ENCODE measurements at places on chromosomes 7 and 10. TPM values are rescaled to one million over a fixed set of nuclear protein-coding genes. Genes with fewer than 3 reads are reported as not detected.
A peak's percentile ranks its signal among the peaks of the same experiment; 100 is the strongest.

DNA sequence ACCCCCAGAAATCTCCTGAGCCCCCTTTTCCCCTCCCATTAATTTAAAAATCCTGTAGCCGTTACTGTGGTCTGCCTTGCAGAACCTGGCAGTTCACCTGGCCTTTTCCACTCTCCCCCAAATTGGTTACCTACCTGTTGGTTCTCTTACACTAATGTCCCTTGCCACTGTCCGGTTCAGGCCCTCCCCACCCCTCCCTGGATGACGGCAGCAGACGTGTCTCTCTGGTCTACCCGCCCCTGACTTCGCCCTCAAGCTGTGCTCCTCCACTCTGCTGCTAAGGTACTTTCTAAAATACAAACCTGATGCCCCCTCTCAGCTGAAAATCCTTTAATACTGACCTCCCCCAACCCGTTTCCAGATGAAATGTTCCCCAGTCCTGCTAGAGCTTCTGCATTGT lies 15.6 kb upstream of the SH3PXD2A start:
- no peak for DNase-seq
- H3K27me3 ChIP-seq, result no peaks in the 10 kb centered on the region
- no peak overlapping the region for H3K4me3 ChIP-seq
- H3K36me3 ChIP-seq, result no peaks in the 10 kb centered on the region
- H3K27ac ChIP-seq, result no peak overlapping the region

DNA sequence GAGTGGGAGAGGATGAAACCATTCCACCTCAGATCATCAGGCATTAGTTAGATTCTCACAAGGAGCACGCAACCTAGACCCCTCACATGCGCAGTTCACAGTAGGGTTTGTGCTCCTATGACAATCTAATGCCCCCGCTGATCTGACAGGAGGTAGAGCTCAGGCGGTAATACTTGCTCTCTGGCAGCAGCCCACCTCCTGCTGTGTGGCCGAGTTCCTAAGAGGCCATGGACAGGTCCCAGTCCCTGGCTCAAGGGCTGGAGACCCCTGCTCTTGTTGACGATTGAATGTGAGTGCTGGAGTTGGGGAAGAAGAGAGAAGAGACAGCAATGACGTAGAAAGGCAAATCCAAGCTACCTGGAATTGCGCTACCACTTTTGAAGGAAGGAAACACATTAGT lies 267.2 kb downstream of the TFEC start:
- no peak overlapping the region for H3K27ac ChIP-seq
- no peaks in the 10 kb centered on the region for H3K36me3 ChIP-seq
- no peak for DNase-seq

DNA sequence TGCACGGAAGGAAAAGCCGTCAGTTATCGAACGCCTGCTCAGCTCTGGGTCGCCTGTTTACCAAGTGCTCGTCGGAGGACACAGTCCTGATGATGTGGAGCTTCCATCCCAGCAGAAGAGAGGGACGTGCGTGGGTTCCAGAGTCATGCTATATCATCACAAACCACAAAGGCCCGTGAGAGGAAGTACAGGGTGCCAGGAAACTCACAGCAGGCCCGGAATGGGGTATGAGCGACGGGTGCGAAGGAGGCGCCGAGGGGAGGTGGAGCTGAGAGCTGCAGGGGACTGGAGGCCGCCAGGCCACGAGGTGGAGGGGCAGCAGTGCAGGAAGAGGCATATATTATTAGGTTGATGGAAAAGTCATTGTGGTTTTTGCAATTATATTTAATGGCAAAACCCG lies 102.5 kb downstream of the ACTR3B start:
- no peak overlapping the region for H3K4me3 ChIP-seq
- no peak for DNase-seq
- no peaks in the 10 kb centered on the region for H3K4me1 ChIP-seq
- no peaks in the 10 kb centered on the region for H3K27me3 ChIP-seq
- no peak overlapping the region for H3K27ac ChIP-seq

GRCh38 chr7:23222439-23223030 lies 24.0 kb upstream of the GPNMB start:
- no peak overlapping the region for H3K27ac ChIP-seq
- H3K4me3 ChIP-seq, result no peak overlapping the region
- no peaks in the 10 kb centered on the region for H3K27me3 ChIP-seq
- H3K4me1 ChIP-seq, result no peaks in the 10 kb centered on the region
- DNase-seq, result no peak

DNA sequence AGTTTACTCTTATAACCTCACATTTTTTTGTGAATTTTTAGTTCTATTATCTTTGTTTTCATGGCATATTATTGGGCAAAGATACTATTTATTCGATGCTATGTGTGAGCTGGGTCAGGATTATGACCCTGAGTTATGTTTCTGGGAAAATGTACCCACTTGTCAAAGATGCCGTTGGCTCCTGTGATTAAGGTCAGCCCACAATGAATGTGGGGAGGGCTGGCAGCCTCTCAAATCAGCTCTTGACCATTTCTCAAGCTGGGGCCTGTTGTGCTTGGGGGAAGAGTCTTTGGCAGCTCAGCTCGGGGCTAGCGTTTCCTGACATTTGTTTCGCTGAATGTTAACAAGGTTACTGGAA lies 97.5 kb downstream of the TCF7L2 start:
- H3K27me3 ChIP-seq, result no peaks in the 10 kb centered on the region
- H3K4me1 ChIP-seq, result peaks cover 84% of the 10 kb centered on the region
- peak overlapping the region; percentile 96 for H3K27ac ChIP-seq
- no peak for DNase-seq
- no peaks in the 10 kb centered on the region for H3K36me3 ChIP-seq
- H3K4me3 ChIP-seq, result no peak overlapping the region

GRCh38 chr7:101137651-101138212 lies 10.8 kb downstream of the SERPINE1 start:
- H3K27me3 ChIP-seq, result no peaks in the 10 kb centered on the region
- peak overlapping the region; percentile 87 for H3K27ac ChIP-seq
- DNase-seq, result peak; percentile 63
- H3K4me3 ChIP-seq, result no peak overlapping the region
- peaks cover 35% of the 10 kb centered on the region for H3K36me3 ChIP-seq
- H3K4me1 ChIP-seq, result peaks cover 15% of the 10 kb centered on the region

DNA sequence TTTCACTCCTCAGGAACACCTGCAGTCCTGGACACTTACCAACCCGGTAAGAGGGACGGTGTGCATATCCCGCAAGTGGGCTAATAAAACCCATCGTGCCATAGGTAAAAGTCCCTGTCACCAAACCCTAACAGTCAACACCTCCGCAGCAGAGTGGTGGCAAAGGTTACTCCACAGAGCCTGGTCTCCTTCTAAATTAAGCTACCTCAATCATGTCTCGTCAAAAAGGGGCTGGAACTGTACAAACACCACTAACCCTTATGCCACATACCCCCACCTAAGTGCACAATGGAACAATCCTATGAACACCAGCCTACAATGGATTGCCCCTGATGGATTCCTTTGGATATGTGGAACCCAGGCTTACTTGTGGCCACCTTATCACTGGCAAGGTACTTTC lies 9.6 kb upstream of the AKR1B1 start:
- DNase-seq, result no peak
- no peak overlapping the region for H3K4me3 ChIP-seq
- H3K4me1 ChIP-seq, result no peaks in the 10 kb centered on the region
- no peak overlapping the region for H3K27ac ChIP-seq
- H3K27me3 ChIP-seq, result no peaks in the 10 kb centered on the region
- no peaks in the 10 kb centered on the region for H3K36me3 ChIP-seq

DNA sequence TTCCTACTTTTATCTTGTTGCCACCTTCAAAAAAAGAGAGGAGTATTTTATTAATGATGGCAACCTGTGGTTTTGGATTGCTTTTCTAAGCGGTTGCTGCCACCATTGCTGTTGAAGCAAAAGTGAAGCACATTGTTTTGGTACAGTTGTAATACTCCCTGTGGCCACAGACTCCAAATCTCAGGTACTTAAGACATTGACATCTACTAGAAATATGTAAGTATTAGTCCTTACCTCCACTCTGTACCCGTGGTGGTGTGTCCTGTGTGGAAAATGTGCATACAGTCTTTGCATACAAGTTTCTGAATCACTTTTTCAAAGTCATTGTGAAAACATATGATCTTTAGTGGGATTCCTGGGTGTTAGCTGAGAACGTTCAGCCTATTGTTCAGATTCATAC lies 85.7 kb downstream of the ANLN start:
- no peak overlapping the region for H3K4me3 ChIP-seq
- no peak for DNase-seq
- no peaks in the 10 kb centered on the region for H3K36me3 ChIP-seq
- H3K27ac ChIP-seq, result no peak overlapping the region

- no peaks in the 10 kb centered on the region for H3K36me3 ChIP-seq
- no peak overlapping the region for H3K4me3 ChIP-seq
- no peaks in the 10 kb centered on the region for H3K4me1 ChIP-seq
- H3K27ac ChIP-seq, result no peak overlapping the region
- no peak for DNase-seq
These were observed 362.7 kb downstream of the REEP3 start for GRCh38 chr10:63883861-63884260.

DNA sequence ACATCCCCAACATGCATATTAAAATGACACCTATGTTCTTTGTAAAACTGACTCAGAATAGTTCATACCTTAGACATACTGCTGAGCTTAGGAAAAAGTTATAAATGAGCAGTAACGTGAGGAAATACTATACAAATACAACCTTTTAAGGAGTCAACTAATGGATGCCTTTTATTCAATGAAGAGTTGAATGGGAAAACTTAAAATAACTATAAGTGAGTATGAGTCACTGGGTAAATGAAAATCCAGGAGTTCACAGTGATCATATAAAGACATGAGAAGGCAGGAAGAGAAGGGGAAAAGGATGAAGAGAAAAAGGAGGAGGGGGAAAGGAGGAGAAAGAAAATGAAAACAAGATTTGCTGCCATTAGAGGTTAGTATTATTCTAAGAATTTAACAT lies 157.8 kb upstream of the PCDH15 start:
- no peak for DNase-seq
- H3K4me3 ChIP-seq, result no peak overlapping the region
- H3K27ac ChIP-seq, result no peak overlapping the region
- no peaks in the 10 kb centered on the region for H3K4me1 ChIP-seq

DNA sequence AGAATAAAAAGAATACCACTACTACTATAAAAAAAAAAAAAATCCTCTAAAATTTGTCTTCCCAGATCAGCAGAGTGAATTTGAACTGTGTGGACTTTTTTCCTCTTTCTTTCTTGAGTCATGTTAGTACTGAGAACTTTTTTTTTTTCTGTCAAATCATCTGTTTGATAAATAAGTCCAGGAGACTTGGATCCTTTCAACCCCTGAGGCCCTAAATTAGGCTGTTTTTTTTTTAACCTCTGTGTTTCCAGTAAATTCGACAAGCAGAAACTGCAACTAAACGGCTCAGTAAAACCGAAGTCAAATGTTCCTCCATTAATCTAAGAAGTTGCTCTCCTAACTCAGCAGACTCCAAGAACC lies 2.7 kb downstream of the MAP3K8 start:
- H3K36me3 ChIP-seq, result peaks cover 45% of the 10 kb centered on the region
- H3K4me1 ChIP-seq, result peaks cover 6% of the 10 kb centered on the region
- H3K27ac ChIP-seq, result peak overlapping the region; percentile 99
- no peaks in the 10 kb centered on the region for H3K27me3 ChIP-seq
- H3K4me3 ChIP-seq, result peak overlapping the region; percentile 90

DNA sequence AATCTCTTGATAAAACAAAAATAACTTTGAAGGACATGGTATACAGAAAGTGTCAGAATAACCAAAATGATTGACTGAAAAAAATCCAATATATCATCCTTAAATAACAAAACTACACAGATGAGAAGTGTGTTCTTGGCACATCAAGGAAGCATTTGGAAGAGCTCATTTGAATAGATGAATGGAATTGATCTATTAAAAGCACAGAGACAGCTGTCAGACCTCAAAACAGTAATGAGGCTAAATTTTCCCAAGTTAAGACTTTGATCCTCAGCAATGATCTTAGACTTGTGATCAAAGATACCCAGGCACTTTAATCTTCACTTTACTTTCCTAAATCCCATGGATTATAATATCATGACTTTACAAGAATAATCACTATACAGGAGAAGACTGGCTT lies 395.4 kb upstream of the NFE2L3 start:
- H3K27me3 ChIP-seq, result no peaks in the 10 kb centered on the region
- peaks cover 12% of the 10 kb centered on the region for H3K4me1 ChIP-seq
- no peak overlapping the region for H3K4me3 ChIP-seq

DNA sequence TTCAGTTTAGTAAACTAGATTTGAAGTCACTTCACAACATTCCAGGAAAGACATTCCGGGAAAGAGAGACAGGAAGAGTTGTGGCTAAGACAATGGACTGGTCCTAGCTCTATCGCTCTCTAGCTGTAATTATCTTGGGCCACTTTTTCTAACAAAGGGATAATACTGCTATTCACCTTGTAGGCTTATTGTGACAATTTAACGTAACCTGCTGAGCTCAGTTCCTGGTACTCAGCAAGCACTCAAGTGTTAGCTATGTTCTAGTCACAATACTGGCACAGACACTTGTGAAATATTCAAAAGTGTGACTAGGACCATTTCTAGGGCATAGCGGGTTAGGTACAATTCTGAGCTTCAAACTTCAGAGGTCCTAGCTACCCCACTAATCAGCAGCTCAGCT lies 12.0 kb upstream of the NRCAM start:
- H3K36me3 ChIP-seq, result peaks cover 3% of the 10 kb centered on the region
- no peak overlapping the region for H3K4me3 ChIP-seq
- no peak overlapping the region for H3K27ac ChIP-seq
- no peak for DNase-seq

- H3K27ac ChIP-seq, result no peak overlapping the region
- no peak for DNase-seq
- no peaks in the 10 kb centered on the region for H3K36me3 ChIP-seq
- H3K27me3 ChIP-seq, result no peaks in the 10 kb centered on the region
- no peak overlapping the region for H3K4me3 ChIP-seq
- H3K4me1 ChIP-seq, result no peaks in the 10 kb centered on the region
These were observed 11.8 kb upstream of the RRP12 start for GRCh38 chr10:97412891-97413304.

GRCh38 chr7:20330928-20331909 lies 519 bp downstream of the ITGB8 start:
- no peak for DNase-seq
- H3K27ac ChIP-seq, result peak overlapping the region; percentile 83
- H3K27me3 ChIP-seq, result no peaks in the 10 kb centered on the region
- no peaks in the 10 kb centered on the region for H3K4me1 ChIP-seq

GRCh38 chr7:13139436-13139835 lies 452.0 kb downstream of the ARL4A start:
- H3K27ac ChIP-seq, result no peak overlapping the region
- DNase-seq, result no peak
- H3K4me3 ChIP-seq, result no peak overlapping the region
- no peaks in the 10 kb centered on the region for H3K36me3 ChIP-seq
- no peaks in the 10 kb centered on the region for H3K27me3 ChIP-seq

GRCh38 chr10:127322286-127322685 lies 125.9 kb upstream of the INSYN2A start:
- no peak overlapping the region for H3K4me3 ChIP-seq
- no peak for DNase-seq
- H3K27me3 ChIP-seq, result no peaks in the 10 kb centered on the region
- H3K36me3 ChIP-seq, result no peaks in the 10 kb centered on the region

GRCh38 chr7:46301677-46302076 lies 380.6 kb upstream of the IGFBP3 start:
- no peak overlapping the region for H3K4me3 ChIP-seq
- H3K4me1 ChIP-seq, result no peaks in the 10 kb centered on the region
- no peaks in the 10 kb centered on the region for H3K36me3 ChIP-seq
- no peaks in the 10 kb centered on the region for H3K27me3 ChIP-seq

Gene ADGRA1
- not detected for total RNA-seq

Gene WNT8B
- not detected for total RNA-seq

Gene SMO
- total RNA-seq, result 12.9 TPM

Gene YAE1
- 3.3 TPM for total RNA-seq

Gene IGFBP1
- total RNA-seq, result not detected

Gene CD36
- total RNA-seq, result 302 TPM

Gene CCDC172
- total RNA-seq, result not detected

Gene NPY4R
- not detected for total RNA-seq

Gene PDZD8
- total RNA-seq, result 21.0 TPM

Gene ZNF727
- total RNA-seq, result not detected

Measured in ascending aorta (tissue), 2 donors.